Foreskin fibroblast (primary cell): ENCODE measurements at places on chromosomes 2 and 18.
A peak's percentile ranks its signal among the peaks of the same experiment; 100 is the strongest.

DNA sequence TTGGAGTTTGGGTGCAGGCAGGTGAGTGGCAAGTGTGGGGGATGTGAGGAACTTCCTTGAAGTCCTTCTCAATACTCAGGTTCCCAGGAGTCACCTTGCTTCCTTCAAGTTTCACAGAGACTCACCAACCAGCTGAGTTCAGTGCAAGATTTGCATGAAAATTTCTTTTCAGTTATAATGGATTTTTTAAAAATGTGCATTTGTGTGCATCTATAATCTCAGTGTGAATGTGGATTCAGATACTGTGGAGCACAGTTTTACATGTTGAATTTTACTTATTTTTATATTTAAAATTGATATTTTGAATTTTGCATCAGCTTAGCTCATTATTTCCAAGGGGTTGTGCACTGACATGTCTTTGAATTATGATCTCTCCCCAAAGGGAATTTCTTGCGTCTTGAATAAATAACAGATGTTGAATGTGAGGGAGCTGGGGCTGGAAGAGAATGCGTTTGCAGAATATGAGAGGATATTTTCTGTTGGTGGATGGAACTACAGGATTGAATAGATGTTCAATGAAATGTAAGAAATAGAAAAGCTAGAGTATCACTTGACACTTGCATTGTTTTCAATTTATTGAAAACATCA, 184.3 kb downstream of the RPRM start:
- no peak for DNase-seq

- peak; percentile 56 for DNase-seq
These were observed 422.8 kb upstream of the ZEB2 start for GRCh38 chr2:144942516-144943256.

- no peak for DNase-seq
These were observed 266.4 kb downstream of the NAPG start for GRCh38 chr18:10792181-10792580.

GRCh38 chr2:1830936-1831619, 86.8 kb upstream of the PXDN start:
- DNase-seq, result no peak

DNA sequence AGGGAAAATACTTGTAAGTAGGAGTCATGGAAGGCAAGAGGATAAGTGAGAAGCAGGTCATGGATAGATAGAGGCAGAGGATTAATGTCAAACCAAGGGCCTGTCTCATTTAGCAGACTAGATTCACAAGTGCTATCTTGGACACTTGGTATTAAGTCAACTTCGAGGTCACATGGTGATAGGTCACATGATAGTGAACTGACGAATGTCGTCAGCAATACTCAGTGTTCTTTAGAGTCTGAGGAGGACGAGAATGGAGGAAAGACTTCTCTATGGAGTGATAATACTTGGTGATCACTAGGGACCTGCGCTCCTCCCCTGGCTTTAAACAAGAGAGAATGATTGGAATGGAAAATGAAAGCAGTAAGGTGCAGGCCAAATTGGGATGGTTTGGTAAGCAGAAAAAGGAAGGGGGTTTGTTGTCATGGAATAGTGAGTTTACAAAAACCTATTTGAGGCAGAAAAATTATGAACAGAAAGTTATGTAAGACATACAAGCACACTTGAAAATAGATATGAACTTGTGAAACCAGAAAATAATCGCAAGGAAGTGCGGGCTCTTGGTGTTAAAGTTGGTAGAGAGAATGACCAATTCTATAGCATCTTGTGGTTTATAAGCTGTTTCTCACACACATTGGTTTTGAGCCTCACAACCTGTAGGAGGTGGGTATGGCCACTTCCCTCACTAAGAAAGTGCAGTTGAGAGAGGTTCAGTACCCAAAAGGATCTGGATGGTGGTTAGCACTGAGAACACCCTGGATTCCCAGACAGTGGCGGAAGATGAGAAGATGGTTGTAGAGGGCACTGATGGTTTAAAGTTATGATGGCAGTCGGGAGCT, 141.5 kb downstream of the WDSUB1 start:
- no peak for DNase-seq

GRCh38 chr2:28432362-28432761, 39.7 kb downstream of the FOSL2 start:
- DNase-seq, result no peak

DNA sequence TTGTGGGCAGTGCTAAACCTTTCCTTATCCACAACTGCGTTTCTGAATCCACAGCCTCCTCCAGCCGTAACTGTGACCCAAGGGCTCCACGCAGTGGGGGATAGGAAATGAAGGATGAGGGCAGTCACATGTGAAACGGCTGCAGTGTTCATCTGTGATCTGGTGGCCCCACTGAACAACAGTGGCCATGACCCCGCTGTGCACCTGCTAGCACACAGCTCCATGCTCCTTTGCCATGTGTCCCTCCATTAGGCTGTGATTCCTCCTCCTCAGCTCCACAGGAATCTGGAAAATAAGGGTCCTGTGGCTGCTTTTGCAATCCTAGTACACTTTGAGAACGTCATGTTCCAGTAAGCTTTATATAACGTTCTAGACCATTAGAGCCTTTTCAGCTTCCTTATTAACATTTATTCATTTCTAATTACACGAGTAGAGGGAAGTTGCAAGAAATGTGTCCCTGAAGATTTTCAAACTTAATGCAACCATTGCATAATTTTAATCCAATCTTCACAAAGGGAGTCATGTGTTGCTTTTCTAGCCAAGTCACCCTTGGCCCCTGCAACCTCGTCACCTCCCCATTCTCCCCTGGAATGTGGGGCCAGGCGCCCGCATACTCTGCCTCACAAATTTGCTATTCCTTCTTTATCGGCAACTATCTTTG, 7.1 kb upstream of the NAPG start:
- DNase-seq, result peak; percentile 88

GRCh38 chr2:84878459-84878858, 2.4 kb downstream of the TRABD2A start:
- DNase-seq, result no peak
